ENCODE measurements at places on chromosomes 3 and 15.

- no peak for DNase-seq
Measured at GRCh38 chr3:130839813-130840212, 54.1 kb upstream of the ATP2C1 start.

DNA sequence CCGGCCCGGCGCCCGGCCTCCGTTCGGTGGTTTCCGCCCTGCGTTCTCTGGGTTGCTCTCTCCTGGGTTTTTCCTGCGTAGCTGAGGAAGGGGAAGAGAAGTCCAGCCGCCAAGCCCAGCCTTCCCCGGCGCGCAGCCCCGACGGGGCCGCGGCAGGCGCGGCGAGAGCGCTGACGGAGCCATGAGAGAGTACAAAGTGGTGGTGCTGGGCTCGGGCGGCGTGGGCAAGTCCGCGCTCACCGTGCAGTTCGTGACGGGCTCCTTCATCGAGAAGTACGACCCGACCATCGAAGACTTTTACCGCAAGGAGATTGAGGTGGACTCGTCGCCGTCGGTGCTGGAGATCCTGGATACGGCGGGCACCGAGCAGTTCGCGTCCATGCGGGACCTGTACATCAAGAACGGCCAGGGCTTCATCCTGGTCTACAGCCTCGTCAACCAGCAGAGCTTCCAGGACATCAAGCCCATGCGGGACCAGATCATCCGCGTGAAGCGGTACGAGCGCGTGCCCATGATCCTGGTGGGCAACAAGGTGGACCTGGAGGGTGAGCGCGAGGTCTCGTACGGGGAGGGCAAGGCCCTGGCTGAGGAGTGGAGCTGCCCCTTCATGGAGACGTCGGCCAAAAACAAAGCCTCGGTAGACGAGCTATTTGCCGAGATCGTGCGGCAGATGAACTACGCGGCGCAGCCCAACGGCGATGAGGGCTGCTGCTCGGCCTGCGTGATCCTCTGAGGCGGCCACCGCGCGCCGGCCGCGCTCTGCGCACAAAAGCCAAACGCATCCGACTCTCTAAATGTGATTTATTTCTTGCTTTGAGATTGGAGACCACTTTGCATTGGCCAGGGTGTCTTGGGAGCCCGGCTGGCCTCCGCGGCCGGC is 727 bp downstream of the RAP2B start:
- DNase-seq: no peak

DNA sequence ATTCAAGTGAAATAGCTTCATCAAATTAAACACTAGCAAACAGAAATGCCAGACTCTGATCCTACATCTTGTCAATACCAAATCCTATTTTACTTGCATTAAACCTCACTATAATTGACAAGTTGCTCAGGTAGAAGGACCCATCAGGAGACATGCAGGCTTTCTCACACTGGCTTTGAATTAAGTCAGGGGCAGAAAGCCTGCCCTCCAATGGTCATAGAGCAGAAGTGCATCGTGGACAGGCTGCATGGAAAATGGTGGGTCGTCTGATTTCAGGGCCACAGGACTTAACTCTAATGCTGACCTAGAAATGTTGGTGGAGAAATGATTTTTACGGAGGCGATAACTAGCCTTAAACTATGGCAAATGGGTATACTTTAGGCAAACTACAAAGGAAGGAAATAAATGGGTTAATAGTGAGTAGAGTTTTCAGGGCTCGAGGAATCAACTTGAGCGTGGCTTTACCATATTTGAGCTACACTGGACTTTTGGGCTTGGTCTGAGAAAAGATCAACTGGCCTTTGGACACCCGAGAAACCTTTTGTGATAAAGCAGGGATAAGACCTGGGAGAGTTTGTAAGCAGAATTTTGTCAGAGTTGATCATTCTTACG is 283.9 kb downstream of the GRM7 start:
- no peak for DNase-seq

DNA sequence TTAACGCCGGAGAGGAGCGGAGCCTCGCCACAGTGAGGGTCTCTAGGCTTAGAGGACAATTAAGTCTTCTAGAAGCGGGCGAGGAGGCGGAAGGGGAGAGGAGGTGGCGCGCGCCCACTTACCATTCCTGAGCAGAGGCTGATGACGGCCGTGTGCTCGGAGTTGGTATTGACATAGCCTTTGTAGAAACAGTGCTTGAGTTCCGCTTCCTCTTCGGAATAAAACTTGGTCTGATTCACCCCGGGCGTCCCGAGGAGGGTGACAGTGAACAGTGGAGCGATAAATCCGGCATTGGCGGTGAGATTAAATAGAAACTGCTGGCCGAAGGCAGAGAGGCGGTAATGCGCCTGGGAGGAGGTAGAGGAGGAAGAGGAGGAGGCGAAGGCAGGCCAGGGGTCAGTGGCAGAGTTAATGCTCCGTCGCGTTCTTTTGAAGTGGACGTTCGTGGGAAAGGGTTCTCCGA is 1.3 kb downstream of the ADAMTS9 start:
- no peak for DNase-seq

DNA sequence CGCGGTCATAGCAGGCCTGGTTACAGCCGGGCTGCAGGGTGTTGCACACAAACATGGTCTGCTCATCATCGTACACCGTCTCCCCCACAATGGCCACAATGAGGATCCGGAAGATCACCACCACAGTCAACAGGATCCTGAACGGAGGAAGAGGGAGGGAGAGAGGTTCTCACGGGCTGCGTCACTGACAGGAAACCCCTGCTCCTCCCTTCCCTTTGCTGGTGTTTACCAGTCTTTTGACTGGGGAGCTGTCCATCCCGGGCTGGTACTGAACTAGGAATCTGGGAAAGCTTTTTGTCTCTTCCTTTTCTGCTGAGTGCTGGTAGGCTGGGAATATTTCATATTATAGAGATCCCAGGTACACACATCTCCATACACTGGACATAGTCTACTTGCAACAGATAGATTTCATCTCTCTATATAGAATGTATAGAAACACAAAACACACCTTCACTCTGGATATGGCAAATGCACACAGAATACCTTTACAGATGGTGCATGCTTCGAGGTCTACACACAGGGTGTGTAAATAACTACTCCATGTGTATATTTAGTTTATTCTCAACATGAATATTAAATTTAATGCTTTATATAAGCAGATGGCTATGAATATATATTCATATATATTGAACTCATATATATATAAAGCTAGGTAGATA is 1.4 kb downstream of the GJD2 start:
- no peak for DNase-seq

All from stimulated activated CD4-positive, alpha-beta T cell treated with anti-CD3 and anti-CD28 coated beads, TNF-alpha, amount 100 ng/mL, for 48 hours (primary cell).